ENCODE measurements at places on chromosomes 11 and 22.

- peak; percentile 33 for DNase-seq
Observed at GRCh38 chr11:45332276-45332934, 46.3 kb upstream of the SYT13 start.

GRCh38 chr11:7596975-7597391 lies 76.3 kb downstream of the CYB5R2 start:
- DNase-seq, result no peak

DNA sequence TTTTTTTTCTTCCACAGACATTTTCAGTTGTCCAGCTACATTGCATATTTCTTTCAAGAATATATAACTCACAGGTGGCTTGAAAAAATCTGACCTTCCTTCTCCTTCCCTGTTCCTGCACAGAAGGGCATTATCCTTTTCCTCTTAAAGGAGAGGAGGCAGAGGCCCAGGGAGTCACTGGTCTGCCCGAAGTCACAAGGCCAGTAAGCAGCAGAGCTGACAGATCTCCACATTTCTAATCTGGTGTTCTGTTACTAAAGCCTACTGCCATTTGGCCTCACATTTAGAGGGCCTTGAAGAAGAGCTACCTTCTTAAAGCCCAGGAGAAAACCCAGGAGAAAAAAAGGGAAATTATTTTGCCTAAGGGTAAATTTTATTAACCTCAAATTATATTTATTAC lies 12.3 kb downstream of the ENDOD1 start:
- DNase-seq, result no peak

DNA sequence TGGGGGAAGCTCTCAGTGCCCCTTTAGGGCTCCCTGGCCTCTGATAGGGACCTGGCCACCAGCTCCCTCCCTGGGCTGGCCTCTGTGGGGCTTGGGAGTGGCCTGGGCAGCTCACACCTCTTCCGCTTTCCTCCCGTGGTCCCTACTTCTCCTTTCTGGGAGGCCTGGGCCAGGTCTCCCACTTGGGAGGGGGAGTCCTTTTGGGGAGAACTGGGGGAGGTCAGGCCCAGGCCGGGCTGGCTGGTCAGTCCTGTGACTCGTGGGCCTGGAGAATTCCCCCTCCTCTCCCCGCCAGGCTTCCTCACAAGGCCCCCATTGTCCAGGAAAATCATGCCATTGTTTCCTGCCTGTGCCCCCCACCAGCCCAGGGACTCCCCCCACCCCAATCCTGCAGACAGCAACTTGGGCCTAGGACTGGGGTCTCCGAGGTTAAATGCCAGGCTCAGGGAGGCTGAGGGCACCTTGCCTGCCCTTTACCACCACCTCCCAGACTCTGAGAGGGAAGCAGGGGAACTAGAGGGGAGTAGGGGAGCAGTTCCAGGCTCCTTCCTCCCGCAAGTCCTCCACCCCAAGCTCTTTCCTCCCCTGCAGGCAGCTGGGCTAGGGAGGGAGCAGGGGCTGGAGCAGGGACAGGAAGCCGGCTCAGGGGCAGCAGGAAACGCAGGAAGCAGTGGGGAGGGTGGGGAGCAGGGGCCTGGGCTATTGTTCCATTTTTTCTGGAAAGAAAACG lies 2.8 kb downstream of the MAP3K11 start:
- DNase-seq, result no peak

GRCh38 chr22:31790240-31790639 lies 36.4 kb downstream of the DEPDC5 start:
- DNase-seq, result no peak

DNA sequence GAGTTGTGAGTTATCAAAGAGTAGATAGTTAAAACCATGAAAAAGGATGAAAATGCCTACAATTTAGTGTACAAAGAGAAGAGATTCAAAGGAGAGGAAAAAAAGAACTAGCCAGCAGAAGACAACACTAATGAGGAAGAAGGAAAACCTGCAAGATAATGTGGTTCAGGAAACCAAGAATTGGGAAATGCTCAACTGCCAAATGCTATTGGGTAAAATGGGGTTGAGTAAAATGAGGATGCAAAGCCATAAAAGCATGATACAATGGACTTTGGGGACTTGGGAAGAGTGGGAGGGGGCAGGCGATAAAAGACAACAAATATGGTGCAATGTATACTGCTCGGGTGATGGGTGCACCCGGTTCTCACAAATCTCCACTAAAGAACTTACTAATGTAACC lies 7.6 kb upstream of the OR52K2 start:
- no peak for DNase-seq

- DNase-seq, result no peak
Observed at GRCh38 chr11:32830413-32830738, 649 bp downstream of the PRRG4 start.

DNA sequence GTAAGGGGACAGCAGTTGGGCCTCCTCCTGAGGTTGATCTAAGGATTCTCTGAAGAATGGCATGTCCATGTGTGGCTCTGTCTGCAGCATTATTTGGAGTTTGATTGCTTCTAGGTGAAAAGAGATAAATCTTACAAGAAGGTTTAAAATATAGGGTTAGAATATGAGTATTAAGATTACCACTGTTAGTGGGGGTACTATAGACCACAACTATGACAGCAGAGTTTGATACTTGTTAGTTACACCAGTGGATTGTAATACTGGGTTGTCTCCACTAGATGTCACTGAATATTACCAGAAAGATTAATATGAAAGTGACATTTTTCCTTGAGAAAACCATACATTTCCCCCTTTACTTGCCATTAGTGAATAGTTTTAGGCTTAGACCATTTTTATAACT lies 47.9 kb downstream of the ZNF280B start:
- no peak for DNase-seq

GRCh38 chr11:17159441-17159840 lies 48.3 kb downstream of the PIK3C2A start:
- DNase-seq, result no peak

DNA sequence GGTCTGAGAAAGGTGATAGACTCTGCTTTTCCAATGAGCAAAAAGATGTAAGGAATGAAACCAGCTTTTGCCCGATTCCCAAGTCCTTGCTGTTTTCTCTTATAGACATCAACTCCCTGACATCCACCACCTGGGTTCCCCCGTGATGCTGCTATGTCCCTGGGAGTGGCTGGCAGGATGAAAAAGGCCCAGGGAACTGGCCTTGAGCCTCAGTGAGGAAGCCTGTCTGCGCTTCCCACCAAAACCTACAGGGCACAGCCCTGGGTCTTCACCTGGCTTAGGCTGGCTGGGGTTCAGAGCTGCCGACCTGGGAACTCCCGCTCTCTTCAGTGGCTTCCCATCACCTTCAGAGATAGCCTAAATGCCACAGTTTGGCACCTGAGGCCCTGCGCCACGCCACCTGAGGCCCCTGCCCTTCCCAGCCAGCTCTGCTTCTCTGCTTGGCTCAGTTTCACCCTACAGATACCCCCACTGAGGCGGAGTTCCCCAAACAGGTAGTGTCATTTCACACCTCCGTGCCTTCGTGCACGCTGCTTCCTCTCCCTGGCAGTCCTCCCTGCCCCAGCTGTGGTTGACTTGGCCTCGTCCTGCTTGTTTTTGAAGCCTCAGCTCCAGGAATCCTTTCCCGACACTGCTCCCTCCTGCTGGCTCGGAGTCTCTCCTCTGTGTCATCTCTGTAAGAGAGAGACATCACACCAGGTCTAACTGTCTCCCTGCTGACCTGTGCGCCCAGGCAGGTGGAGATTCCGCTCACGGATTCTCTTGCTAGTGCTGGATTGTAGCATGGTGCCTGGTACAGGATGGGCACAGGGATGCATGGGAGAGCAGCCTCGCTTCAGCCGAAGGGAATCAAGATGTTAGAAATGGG lies 10.7 kb downstream of the SLC37A2 start:
- no peak for DNase-seq

- no peak for DNase-seq
Observed at GRCh38 chr11:130399196-130399595, 29.2 kb downstream of the ADAMTS8 start.

GRCh38 chr11:75663808-75664207 lies 5.0 kb downstream of the MAP6 start:
- no peak for DNase-seq

DNA sequence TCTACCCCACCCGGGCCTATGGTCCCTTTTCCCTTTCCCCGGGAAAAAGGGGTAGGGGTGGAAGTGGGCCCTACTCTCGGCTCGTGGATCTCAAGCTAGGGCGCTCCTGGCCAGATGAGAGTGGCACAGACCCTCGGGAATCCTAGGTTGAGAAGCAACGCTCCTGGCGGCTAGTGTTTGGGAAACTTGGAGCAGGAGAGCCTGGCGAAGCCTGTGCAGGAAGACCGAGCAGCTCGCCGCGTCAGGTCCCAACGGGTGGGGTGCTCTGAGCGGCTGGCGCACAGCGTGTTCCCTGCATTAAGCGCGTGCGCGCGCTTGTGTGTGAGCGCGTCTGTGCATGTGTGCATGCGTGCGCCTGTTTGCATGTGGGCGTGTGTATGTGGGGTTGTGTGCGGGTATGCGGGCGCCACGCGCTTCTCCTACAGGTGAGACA lies 7.1 kb upstream of the FLI1 start:
- DNase-seq, result peak; percentile 43

- peak; percentile 22 for DNase-seq
Observed at GRCh38 chr11:5691964-5692361, 2.4 kb downstream of the TRIM22 start.

DNA sequence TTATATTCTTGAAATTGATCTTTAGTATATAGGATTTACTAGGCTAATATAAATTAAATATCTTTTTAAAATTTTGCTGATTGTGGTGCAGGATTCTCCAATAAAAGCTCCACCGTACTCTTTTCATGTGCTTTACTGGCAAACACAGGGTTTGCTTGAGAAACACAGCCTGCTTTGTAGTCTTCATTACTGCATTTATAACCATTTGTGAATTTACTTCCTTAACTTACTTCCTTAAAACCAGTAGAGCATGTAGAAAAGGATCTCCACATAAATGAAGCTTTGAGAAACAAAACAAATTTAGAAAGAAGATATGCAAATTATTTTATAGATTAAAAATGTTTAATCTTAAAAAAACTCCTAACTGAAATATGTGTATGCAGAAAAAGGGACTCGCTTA lies 28.8 kb downstream of the SWAP70 start:
- DNase-seq, result no peak

GRCh38 chr11:64865286-64866172 lies 12.9 kb downstream of the EHD1 start:
- DNase-seq, result no peak
